ENCODE measurements at places on chromosomes 16 and 17. TPM values are rescaled to one million over a fixed set of nuclear protein-coding genes. Genes with fewer than 3 reads are reported as not detected.

SSTR5 gene
- total RNA-seq: not detected

NBR1 gene
- total RNA-seq: 46.5 TPM

NME1 gene
- 301 TPM for total RNA-seq

TNFRSF17 gene
- not detected for total RNA-seq

ALDOC gene
- total RNA-seq: 146 TPM

INO80E gene
- 79.1 TPM for total RNA-seq

GPRC5B gene
- total RNA-seq: not detected

GUCY2D gene
- total RNA-seq: not detected

AOC2 gene
- total RNA-seq: 3.3 TPM

FBXO39 gene
- total RNA-seq: not detected

- DNase-seq: no peak
These were observed 59.8 kb downstream of the MGAT5B start for GRCh38 chr17:76927982-76928381.

GRCh38 chr16:69621225-69621624 is 55.5 kb downstream of the NFAT5 start:
- DNase-seq: no peak

DNA sequence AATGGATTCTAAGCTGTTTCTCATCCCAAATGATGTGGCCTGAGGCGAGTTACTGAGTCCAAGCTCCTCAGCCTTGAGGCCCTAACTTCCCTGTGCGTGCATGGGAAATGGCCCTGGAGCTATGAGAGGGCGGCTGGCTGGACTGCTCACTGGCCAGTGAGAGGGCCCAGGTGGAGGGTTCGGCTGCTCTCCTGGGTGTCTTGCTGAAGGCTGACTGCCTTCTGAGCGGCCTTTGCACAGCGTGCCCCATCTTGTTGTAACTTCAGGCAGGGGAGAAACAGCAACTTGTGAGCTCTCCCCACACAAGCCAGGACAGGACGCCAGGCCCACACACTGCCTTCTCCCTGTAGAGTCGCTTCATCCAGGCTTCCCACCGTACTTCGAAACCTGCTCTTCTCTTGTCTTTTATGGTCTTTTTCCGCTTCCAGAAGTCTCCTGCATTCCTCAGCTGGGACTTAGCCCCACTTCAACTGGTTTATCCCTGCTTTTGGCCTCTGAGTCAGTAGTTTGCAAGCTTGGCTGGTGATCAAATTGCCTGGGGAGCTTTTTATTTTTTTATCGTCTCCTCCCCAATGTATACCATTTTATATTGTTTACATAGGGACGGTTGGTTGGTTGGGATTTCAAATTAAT is 13.3 kb downstream of the CDH3 start:
- DNase-seq: no peak

- DNase-seq: no peak
These were observed 322.5 kb downstream of the C16orf95 start for GRCh38 chr16:86994651-86995171.

- no peak for DNase-seq
These were observed 118.3 kb downstream of the PARN start for GRCh38 chr16:14511800-14512135.

DNA sequence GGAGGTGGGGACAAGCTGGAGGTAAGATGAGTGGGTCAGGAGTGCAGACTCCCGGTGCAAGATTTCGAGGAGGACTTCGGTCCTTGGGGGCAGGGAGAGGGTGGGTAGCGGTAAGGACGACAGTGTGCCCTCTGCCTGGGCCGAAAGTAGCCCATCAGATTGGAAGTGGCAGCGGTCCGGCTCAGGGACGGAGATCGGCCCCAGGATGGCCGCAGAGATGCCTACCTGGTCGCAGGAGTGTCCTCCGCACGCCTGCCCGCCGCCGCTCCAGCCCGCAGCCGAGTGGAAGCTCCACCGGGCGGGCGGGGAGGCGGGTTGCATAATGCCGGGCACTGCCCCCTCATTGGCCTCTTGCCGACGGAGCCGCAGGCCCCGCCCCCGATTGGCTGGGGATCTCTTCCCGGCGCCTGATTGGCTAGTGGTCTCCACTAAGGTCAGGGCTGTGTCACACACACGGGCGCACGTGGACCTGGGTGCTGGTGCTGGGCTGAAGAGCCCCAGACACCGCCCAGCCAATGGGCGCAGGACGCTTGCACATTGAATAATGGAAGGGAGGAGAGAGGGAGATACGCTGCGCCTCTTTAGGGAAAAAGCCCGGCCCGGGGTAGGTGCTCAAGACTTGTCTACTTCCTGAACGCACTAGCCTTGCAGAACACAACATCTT is at the start of gene PER1:
Gene PER1, minus strand, starts transcription at position 293 of the 664 bp plus-strand sequence. CDS start 1,698 bp downstream, outside the sequence.
- DNase-seq: peak; percentile 96

DNA sequence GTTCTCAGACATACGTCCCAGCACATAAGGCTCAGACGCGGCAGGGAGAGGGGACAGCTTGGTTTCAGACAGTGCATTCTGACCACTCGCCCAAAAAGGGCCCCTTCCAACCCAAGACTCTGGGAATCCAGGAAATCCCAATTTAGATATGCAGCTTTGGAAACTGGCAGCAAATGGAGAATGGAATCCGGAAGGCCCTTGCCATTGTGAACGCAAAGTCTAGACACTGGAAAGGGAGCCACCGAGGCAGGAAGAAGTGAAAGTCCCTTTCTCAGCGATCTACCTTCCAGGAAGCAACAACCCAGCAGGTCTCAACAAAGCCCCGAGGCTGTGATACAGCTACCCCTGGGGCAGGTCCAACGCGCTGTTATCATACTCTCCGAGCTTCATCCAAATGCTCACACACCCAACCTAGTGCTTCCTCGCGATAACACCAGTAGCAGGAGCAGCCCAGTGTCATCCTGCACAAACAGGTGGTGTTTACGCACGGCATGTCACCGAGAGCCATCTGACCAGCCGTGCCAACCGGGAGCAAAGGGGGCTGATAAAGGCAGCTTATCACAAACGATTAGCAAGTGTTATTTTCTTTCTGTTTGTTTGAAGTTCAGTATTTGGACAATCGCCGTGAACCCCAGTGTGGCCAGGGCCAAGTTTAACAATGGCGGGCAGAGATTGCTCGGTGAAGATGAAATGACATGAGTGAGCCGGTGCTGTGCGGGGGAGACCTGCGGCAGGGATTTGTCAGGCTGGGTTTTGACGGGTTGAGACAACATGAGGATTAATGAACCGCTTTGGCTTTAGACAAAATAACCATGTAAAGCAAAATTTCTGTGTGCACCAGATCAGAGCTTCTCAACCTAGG is 240.6 kb downstream of the FOXL1 start:
- DNase-seq: no peak

DNA sequence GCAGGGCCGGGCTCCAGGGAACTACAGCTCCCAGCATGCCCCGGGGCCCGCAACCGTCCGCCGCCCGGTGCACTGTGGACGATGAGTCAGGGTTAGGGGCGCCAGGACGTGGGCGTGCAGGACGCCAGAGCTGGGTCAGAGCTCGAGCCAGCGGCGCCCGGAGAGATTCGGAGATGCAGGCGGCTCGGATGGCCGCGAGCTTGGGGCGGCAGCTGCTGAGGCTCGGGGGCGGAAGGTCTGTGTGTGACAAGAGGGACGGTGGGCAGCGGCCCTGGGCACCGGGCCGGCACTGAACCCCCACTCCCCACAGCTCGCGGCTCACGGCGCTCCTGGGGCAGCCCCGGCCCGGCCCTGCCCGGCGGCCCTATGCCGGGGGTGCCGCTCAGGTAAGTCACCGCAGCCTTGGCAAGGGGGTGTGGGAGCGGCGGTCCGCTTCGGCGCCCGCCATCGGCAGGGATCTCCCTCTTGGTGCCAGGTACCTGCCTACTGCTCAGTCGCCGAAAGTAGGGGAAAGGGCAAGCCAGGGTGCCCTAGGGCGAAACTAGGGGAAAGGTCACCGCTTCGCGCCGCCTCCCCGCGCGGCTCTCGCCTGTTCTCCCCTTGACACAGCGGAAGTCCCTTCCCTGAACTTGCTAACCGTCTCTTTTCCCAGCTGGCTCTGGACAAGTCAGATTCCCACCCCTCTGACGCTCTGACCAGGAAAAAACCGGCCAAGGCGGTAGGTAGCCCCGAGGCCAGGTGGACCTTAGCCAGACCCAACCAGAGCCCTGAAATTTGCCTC is at the start of the genes ACADVL and DLG4:
Gene ACADVL, plus strand, starts transcription at position 127 of the 781 bp plus-strand sequence. Its CDS starts 47 bp downstream, at position 174.
Gene DLG4, minus strand, starts transcription at position 25 of the 781 bp plus-strand sequence.
- peak; percentile 96 for DNase-seq

GRCh38 chr17:31597646-31598398 is 206.3 kb downstream of the RAB11FIP4 start:
- DNase-seq: no peak

GRCh38 chr17:81381632-81382577 is 13.4 kb upstream of the BAHCC1 start:
- no peak for DNase-seq

GRCh38 chr16:66228792-66229191 is 137.7 kb upstream of the CDH5 start:
- no peak for DNase-seq

DNA sequence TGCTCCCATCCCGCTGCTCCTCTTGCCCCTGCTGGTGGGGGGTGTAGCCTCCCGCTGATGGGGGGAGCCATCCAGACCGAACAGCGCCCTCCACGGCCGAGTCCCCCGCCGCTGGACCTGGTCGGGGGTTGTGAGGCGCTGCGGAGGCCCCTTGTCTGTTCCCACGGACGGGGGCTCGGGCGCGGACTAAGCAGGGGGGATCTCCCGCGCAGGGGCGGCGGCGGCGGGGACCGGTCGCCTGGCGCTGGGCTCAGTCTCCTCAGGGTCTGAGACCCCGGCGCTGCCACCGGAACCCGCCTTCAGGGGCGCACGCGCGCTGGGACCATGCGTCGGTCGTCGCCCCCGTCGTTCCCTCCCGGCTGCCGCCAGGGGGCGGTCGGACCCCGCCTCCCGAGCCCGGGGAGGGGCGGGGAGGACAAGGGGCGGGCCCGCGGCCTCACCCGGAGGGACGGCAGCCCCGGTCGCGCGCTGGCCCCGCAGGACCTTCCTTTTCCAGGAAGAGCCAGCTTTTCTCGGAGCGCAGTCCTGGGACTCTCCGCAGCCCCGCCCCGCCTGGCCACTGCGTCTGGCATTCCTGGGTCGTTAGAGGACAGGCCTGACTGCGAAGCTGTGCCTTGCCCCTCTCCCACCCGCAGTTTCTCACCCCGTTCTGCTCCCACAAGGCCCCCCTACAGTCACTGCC is 6.3 kb upstream of the IL32 start:
- DNase-seq: peak; percentile 87

- no peak for DNase-seq
These were observed 38.6 kb upstream of the CACNG4 start for GRCh38 chr17:66925811-66926500.

DNA sequence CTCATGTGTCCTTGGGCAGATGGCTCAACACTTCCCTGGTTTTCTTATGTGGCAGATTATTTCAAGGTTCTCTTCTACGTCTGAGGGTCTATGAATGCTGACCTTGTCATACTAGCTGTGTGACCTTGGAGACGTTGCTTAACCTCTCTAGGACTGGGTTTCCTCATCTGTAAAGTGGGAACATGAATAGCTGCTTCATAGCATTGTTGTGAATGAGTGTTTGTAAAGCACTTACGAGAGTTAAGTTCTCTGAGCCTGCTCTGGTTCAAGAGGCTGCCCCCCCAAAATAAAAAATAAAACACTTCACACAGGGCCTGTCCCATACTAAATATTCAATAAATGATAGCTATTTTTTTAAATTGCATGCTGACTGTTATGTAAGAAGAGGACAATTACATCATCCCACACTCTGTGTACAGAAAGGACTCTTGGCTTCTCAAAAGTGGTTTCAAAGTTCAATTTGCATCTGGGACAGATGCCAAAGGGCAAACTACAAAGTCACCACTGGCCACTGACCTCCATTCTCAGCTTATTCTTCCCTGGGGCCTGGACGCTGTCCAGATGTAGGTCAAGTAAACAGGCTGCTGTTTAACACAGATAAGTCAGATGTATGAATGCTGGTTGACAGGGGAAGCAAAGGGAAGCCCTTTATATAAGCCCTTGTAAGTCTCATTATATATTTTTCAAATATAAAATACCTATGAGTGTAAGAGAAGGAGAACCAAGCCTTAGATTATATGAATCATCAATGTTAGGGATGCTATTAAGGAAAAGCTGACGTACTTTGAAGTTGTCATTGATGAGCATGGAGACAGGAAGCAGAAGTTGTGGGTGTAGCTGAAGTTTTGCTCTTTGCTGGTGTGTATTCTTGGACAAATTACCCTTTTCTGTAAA is 15.4 kb upstream of the NDEL1 start:
- no peak for DNase-seq

- peak; percentile 73 for DNase-seq
These were observed 939 bp upstream of the WDR90 start for GRCh38 chr16:648071-648780.

DNA sequence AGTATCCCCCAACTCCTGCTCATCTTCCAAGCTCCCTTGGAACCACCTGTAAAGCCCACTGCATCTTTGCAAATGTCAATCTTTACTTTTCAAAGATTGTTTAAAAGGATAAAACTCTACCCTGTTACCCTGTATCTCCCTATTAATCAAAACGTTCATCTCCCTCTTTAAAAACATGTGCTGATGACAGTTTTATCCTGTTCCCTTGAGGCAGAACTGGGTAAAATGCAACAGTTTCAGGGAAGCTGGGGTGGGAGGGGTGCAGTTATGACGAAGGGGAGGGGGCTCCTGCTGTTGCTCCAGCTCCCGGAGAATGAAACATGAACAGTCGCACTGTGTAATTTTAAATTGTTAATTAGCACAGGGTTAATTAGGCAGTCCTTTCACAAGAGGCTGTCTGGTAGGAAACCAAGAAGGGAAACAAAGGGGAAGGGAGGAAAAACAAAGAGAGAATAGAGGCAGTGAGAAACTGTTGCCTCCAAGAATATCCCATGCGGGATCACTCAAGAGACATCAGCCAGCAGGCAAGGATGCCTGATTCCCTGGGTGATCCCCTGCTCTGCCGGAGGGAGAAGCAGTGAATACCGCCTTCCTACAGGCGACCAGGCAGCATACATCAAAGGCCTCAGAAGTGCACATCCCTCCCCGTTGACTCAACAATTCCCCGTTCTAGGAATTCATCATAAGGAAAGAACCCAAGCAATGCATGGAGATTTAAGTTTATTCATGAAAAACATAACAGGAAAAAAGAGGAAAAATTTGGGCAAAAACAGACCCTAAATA is 84.2 kb downstream of the ZFHX3 start:
- DNase-seq: no peak

DNA sequence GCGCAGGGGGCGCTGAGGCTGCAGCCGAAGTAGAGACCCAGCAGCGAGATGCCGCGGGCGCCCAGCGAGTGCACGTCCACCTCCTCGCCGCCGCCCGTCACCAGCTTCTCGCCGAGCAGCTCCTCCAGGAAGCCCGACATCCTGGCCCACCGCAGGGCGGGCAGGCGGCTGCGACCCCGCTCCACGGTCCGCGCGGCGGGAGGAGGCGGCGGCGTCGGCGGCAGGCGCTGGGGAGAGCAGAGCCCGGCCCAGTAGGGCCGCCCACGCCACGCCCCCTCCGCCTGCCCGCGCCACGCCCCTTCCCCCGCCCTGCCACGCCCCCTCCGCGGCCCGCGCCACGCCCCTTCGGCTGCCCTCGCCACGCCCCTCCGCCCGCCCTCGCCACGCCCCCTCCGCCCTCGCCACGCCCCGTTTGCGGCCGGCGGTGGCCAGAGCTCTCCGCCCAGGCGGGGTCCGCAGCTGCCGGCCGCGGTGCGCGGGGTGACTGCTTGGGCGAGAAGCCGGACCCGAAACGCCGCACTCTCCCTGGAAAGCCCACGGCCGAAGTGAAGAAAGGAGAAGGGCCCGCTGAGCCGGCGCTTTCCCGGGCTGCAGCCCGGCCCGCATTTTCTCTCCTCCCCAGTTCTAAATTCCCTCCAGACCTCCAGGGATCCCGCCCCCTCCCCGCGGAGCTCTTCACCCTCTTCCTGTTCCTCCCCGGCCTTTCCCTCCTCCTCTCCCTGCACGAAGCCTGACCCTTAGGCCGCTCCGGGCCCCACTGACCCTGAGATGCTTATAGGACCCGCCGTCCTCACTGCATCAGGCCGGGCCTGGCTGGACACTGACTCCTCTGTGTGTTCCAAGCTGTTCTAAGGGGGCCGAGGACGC is at the start of gene NXN:
Gene NXN, minus strand, starts transcription at position 238 of the 867 bp plus-strand sequence.
- DNase-seq: peak; percentile 86

GRCh38 chr16:75029854-75030253 is 31.0 kb downstream of the ZNRF1 start:
- no peak for DNase-seq

Measured in activated CD8-positive, alpha-beta T cell treated with anti-CD3 and anti-CD28 coated beads for 36 hours (primary cell).